Choroid plexus epithelial cell (primary cell): ENCODE measurements at places on chromosomes 7 and 10.

DNA sequence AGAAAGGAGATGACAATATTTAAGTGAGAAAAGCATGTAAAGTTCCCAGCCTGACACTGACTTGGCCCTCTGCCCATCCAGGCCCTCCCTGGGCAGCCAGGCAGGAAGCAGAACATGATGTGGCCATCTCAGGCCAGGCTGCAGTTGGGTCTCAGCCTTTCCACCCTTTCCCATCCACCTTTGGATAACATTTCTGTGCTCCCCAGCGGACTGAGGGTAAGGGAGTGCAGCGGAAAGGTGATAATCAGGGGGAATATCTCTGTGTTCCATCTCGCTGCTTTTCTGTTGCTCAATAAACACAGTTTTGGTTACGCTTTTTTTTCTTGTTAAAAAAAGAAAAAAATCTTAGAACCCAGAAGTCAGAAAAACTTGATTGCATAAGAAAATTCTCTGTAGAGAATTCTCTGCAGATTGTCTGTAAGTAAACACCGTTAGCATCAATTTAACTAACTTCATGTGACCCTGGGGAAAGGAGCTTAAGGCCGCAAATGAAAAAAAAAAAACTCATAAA is 37.2 kb upstream of the TARP start:
- peak; percentile 38 for DNase-seq

- no peak for DNase-seq
Observed at GRCh38 chr10:80660736-80661135, 123.0 kb downstream of the SH2D4B start.

DNA sequence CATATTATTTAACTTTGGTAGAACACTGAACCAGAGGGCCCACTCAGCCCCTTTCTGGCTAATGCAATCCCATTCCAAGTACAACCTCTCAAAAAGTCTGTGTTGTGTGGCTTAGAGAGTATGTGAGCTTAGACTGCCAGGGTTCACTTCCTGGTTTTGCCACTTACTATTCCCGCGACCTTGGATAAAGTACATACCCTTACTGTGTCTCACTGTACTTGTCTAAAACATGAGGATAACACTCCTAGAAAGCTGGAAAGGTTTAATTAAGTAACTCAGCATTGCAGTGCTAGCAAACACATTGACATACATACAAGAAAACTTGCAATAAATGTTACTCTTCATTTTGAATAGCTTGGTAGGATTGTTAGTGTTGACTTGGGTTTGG is 215.8 kb downstream of the CHCHD3 start:
- peak; percentile 36 for DNase-seq

- DNase-seq: no peak
Observed at GRCh38 chr10:78316451-78316931, 282.8 kb downstream of the RPS24 start.

GRCh38 chr7:75928568-75928914 is 13.6 kb downstream of the POR start:
- no peak for DNase-seq

- no peak for DNase-seq
Observed at GRCh38 chr10:48758411-48758810, 73.7 kb downstream of the WDFY4 start.

- DNase-seq: peak; percentile 62
Observed at GRCh38 chr10:106107706-106108105, 1056.8 kb downstream of the SORCS1 start.

DNA sequence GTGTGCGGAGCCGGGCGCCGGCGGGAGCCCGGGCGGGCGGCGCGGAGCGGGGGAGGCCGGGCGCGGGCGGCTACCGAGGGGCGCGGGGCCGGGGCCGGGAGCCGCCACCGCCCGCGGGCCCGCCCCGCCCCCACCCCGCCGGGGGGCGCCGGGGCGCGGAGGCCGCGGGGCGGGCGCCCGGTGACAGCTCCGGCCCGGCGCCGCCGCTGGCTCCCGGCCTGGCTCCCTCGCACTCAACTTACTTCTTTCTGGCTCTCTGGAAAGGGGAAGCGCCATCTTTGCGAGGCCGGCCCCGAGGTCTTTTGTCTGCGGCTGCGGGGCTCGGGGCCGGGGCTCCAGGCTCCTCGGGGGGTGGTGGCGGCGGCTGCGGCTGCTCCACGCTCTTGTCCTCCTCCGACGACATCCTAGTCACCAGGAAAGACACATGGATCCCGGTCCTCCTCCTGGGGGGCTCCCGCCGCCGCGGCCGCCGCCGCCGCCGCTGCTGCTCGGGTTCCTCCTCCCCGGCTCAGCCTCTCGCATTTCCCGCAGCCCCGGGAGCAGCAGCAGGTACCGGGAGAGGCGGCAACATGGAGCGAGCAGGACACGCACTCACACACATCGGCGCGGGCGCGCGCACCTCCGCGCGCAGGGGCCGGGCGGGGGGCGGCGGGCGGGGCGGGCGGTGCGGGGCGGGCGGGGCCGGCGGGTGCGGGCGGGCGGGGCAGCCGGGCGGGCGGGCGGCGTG is at the start of gene KMT2C:
Gene KMT2C (minus strand): TSS at position 620 of the 727 bp plus-strand sequence. CDS start 217 bp downstream, at position 403.
- peak; percentile 58 for DNase-seq

DNA sequence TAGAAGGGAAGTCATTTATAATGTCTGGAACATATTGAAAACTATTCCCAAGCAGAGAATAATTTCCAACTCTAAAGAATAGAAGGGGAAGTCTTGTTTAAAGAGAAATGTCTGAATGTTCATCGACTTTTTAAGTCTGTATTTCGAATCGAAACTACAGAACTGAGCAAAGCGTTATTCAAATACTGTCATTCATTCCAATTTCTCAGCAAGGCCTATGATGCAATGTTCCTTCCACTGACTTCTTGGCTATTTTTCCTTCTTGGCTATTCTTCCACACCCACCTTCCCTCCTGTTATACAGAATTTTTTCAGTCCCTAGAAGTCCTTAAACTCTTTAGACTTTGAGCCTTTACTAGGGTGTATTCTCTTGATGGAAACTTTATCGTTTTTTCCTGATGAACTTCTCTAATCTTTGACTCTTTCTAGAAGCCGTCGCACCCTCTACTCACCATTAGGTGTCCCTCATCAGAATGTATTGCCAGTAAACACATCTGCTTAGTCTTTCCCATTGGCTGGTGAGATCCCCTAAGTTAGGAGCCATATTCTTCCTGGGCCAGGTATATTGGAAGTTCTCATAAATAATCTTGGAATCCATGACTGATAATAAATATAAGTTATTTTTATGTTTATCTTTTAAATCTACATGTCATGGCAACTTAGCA is 235.7 kb upstream of the CCDC6 start:
- no peak for DNase-seq

GRCh38 chr7:74619235-74619860 is 38.2 kb upstream of the GTF2I start:
- DNase-seq: no peak

DNA sequence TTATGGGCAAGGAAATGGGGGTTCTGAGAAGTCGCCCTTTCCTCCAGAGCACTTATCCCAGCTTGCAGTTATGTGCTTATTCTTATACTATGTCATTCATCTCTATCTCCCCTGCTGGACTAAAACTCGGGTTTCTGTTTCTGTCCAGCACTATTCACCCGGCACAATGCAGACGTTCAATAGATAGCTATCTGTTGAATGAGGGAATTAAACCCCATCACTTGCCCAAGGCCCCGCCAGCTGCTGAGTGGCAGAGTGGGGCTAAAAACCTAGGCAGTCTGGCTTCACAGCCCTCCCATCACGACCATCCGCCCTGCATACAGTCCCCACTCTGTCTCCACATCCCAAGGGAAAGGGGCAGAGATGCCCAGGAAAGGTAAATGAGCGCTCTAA is 5.4 kb downstream of the SLIT1 start:
- DNase-seq: no peak

GRCh38 chr7:6153646-6154541 is 118.5 kb downstream of the CYTH3 start:
- no peak for DNase-seq

DNA sequence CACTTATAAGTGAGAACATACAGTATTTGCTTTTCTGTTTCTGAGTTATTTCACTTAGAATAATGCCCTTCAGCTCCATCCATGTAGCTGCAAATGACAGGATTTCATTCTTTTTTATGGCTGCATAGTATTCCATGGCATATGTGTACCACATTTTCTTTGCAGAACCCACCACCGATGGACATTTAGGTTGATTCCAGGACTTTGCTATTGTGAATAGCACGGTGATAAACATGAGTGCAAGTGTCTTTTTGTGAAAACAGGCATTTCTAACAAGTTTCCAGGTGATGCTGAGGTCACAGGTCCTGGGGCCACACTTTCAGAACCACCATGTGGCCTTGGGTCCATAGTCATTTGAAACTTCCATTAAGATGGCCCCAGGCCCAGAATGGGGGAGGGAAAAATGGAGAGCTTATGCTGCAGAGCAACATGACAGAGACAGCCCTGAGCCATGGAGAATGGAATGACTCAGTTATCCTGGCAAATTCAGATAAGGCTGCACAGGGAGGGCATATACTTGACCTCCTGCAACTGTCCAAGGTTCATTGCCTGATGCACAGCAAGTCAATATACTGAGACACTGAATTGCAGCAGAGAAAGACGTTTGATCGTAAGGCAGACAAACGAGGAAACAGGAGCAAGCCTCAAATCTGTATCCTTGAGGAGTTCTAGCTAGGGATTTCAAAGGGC is 248.0 kb upstream of the GALNT17 start:
- DNase-seq: no peak

DNA sequence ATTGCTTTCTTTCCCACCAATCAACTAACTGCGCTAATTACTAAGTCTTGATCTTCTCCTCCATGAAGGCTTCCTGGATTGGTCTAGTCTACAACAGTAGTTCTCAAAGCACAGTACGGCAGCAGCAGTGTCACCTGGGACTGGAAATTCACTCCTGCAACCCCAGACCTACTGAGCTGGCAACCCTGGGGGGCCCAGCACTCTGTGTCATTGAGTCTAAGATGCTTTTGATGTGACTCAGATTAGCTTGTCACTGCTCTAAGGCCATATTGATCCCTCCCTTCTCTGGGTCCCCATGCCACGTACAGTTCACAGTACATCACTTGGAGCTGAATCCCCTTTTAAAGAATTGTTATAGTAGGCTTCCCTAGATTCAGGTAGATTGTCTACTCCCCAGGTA is 65.7 kb upstream of the KMT2C start:
- DNase-seq: no peak

DNA sequence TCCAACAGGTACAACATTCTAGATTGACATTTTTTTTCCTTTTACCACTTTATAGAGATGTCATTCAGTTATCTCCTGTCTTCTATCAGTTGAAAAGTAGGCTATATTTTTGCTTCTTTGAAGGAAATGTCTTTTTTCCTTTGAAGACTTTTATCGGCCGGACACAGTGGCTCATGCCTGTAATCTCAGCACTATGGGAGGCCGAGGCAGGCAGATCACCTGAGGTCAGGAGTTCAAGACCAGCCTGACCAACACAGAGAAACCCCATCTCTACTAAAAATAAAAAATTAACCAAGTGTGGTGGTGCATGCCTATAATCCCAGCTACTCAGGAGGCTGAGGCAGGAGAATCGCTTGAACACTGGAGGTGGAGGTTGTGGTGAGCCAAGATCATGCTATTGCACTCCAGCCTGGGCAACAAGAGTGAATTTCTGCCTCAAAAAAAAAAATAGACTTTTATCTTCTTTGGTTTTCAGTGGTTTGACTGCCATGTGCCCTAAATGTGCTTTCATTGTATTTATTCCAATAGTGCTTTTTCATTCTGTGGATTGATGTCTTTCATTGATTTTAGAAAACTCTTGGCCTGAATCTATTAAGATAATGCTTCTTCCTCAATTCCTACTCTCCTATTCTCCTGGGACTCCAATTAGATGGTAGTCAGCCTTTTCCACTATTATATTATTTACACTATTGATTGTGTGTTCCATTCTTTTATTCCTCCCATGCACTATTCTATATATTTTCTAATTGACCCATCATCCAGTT is 84.6 kb downstream of the IMMP2L start:
- DNase-seq: no peak

DNA sequence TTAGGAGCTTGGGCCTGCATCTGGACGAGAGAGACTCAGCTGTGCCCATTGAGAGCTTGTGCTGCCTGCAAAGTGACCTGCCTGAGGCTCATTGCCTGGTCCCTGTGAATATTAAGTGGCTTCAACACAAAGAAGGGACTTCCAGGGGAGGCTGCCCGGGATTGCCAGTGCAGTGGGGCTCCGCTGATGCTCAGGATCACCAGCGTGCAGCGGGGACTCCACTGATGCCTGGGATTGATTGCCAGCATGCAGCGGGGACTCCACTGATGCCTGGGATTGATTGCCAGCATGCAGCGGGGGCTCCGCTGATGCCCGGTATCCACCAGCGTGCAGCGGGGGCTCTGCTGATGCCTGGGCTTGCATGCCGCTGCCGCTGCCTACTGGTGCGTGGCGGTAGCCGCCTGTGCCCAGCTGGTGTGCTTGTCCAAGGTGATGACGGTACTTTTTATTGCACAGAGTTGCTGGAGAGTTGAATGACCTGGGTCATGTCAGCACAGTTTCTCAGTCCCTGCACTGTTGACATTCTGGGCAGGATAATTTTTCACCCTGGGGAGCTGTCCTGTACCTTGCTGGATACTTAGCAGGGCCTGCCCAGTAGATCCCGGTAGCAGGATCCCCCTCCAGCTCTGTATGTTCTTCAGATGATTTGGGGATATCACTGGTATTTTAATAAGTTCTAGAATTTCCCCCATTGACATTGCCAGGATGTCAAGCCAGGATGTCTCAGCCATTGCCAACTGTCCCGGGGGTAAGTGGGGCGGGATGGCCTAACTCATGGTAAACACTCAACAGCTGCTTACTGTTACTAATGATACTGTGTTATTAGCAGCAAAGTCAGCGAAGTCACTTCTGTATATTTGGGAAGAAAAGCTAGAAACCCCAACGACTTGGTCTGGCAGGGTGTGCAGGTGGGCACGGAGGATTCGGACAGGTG is 13.0 kb downstream of the DOCK1 start:
- no peak for DNase-seq

- no peak for DNase-seq
Observed at GRCh38 chr7:40765639-40766038, 630.8 kb downstream of the SUGCT start.

DNA sequence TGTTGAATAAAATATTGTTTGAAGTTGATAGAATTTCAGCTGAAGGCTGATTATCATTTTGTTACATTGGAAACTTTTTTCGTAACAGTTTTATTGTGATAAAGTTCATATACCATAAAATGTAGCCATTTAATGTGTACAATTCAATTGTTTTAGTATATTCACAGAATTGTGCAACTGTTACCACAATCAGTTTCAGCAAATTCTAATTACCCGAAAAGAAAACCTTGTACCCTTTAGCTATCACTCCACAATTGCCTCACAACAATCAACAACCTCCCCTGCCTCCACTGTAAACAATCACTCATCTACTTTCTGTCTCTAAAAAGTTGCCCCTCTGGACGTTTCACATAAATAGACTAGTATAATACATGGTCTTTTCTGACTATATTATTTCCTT is 179.7 kb upstream of the BET1 start:
- DNase-seq: no peak
